ENCODE measurements at places on chromosomes 13 and 19. TPM values are rescaled to one million over a fixed set of nuclear protein-coding genes. Genes with fewer than 3 reads are reported as not detected.
A peak's percentile ranks its signal among the peaks of the same experiment; 100 is the strongest.

DNA sequence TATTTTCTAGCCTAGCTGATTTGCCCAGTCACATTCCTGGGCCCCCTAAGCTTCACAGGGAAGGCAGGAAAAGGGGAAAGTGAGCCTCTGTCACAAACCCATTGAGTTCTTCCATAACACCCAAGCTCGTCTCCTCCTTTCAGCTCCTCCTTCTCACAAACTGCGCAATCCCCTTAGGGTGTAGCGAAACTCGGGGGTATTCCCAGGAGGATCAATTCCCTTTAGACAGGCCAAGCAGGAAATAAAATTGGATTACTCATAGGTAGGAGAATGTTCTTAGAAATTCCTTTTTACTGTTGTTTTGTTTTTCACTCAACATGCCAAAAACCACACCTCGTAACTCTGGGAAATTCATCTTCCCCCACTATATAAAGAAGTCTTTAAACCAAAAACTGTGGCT, 139.3 kb downstream of the IRS2 start:
- DNase-seq = peak; percentile 36

DNA sequence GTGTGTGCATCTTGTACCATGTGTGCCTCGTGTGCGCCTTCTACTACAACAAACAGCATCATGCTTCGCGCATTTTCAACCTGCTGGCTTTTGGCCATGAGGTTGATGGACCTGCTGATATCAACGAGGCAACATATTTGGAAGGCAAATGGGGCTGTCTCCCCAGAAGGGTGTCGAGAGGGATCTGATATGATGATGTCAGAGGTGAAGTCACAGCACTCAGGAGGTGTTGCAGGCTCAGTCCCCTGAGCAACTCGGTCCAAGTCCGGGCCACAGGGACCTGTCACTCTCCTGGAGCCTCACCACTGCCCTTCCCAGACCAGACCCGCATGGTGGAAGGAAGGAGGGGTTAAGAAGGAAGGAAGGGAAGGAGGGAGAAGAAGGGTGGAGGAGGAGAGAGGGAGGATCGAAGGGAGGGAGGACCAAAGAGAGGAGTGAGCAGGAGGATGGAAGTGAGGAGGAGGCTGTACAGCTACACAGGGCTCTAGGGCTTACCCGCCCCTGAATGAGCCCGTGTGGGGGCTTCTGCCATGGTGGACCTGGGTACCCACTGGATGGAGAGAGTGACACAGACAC, 6.7 kb upstream of the C13orf46 start:
- DNase-seq = no peak

Gene CEACAM19
- polyA plus RNA-seq = 7.2 TPM

Gene PGLYRP1
- polyA plus RNA-seq = not detected

DNA sequence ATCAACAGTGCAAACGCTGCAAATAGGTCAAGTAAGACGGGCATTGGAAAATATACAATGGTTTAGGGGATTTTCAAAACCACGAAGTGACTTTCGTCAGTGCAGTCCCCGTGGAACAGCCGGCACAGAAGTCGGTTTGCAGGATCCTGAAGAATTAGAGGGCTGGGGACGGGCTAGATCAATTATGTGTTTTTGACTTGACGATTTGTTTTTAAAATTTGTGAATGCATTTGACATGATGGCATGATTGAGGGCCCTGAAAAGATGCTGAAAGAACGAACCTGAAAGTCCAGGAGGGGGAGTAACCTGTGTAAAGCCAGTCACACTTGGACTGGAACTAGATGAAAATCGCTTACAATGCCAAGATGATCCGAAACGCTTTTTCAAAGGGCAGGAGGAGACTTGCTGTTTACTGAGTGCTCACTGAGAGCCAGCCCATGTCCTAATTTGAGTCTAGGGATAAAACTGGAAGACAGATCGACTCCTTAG, 8.9 kb upstream of the DGKH start:
- DNase-seq = peak; percentile 20

Data from A549 (cell line).